OCI-LY7 (cell line): ENCODE measurements at places on chromosomes 3 and 15. TPM values are rescaled to one million over a fixed set of nuclear protein-coding genes. Genes with fewer than 3 reads are reported as not detected.

DNA sequence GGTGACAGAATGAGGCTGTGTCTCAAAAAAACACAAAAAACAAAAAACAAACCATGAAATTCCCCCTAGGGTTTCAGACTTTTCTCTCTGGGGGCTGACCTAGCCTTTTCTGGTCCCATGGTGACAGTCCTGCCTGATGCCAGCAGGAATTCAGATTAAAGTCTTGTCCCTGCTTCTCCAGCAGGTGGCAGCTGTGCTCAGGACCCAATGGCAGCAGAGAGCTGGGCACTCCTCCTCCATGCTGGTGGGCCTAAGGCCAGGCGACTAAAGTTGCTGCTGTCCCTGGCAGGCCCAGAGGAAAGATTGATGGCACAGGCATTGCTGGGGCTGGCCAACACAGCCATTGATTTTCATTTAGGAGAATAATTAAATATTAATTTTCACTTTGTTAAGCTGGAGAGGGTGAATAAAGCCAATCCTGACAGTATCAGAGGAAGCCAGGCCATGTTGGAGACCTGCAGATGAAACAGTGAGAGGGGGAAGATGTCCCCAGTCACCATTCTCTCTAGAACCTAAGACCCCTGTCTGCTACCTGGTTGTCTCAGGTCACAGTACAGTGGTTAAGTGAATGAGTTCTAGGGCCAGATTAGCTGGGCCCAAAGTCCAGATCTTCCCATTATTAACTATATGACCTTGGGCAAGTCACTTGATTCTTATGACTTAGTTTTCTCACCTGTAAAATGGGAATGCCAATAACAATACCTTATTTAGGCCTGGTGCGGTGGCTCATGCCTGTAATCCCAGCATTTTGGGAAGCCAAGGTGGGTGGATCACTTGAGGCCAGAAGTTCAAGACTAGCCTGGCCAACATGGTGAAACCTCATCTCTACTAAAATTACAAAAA is 7.1 kb downstream of the CELF6 start:
- peak; percentile 69 for DNase-seq

The GPR87 gene
- total RNA-seq = not detected in 2 replicates

- DNase-seq = no peak
Measured at GRCh38 chr3:145170121-145170520, 990.9 kb downstream of the PLOD2 start.

- DNase-seq = no peak
Measured at GRCh38 chr3:37240170-37240945, 66.0 kb upstream of the LRRFIP2 start.

DNA sequence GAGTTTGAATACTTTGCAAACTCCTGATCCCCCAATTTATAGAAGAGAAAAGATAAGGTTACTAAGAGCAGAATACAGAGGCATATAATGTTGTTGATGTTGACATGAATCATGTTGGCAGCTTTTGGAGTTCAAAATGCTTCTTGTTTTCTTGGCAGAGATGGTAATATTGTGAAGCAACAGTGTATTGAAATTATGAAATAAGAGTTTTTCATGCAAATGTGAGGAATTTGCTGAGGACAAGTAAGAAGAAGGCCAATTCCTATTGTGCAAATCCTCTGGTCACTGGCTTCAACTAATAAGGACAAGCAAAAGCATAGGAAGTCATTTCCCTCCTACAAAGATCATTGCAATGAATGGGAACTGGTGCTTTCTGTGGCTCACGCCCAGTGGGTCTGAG is 126.9 kb upstream of the CHL1 start:
- DNase-seq = no peak

- no peak for DNase-seq
Measured at GRCh38 chr3:194994551-194994981, 276.4 kb downstream of the XXYLT1 start.

The KY gene
- not detected in 2 replicates for total RNA-seq

DNA sequence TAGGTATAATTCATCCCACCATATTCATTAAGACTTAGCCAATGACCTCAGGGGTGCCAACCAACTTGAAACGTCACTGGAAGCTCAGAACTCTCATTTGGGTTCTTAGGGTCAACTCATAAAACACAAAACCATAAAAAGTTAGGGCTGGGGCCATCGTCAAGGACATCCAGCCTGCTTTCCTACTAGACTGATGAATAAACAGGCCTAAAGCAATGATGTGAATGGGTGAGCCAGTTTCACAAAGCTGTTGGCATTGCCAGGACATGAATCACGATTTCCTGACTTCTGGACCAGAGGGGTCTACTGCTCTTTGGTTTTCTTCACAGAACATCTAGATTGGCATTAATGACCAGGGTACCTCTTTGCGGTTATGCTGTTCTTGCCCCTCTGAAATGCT is 64.7 kb downstream of the EOMES start:
- DNase-seq = no peak

The STAB1 gene
- not detected in 2 replicates for total RNA-seq

The MUC20 gene
- 0.40 and 0.72 TPM in 2 replicates for total RNA-seq

DNA sequence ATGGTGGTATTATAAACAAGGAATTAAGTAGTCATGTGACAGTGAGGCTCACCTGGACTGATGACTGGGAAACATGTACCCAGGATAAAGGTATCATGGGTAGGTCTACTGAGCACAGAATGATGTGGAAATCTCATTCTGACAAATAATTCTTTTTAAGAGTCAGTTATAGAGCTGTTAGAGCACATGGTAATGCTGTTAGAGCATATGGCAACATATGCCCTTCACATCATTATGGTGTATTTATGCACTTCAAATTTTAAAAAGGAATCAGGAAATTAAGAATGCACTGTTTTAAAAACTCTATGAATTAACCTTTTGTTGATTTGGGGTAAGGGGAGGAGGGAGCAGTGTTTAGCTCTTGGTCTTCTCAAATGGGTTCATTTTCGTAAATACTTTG is 1.7 kb downstream of the SLC6A20 start:
- no peak for DNase-seq

DNA sequence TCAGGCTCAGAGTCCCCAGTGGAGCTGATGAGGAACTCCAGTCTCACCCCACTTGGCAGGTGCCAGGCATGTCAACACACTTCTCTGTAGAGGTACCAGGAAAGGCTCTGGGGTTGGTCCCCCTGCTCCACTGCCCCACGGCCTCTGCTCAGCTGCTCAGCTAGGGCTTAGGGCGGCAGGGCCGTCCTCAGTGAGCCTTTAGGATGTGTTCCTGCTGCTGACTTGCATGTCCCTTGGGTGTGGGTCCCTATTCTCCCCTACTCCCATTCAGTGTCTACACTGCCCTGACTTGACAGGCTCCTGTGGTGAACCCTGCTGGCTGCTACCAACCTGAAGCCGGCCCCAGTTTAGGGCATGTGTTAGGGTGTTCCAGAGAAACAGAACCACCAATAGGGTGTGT is 17.9 kb upstream of the POLG start:
- no peak for DNase-seq

DNA sequence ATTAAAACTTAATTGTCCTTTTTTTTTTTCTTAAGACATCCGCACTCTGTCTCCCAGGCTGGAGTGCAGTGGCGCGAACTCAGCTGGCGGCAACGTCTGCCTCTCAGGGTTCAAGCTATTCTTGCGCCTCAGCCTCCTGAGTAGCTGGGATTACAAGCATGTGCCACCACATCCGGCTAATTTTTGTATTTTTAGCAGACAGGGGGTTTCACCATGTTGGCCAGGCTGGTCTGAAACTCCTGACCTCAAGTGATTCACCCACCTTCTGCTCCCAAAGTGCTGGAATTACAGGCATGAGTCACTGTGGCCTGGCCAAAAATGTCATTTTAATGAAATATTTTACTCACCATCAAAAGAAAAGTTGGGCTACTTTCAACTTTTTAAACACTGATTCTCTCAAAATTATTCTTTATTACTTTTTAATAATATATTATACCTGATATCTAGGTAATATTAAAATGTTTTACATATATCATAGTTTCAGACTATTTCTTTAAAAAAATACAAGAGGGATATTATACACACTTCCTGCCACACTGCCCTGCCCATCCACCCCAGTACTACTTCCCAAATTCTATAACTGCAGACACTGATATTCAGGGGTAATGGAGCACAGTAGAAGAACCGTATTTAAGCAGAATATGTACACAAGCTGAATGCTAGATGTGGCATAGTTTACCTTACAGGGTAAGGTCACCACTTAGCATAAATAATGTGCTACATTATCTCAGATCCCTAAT is 723.9 kb upstream of the ZNF385D start:
- no peak for DNase-seq

- no peak for DNase-seq
Measured at GRCh38 chr3:138254216-138254615, 67.1 kb downstream of the ARMC8 start.

- DNase-seq = no peak
Measured at GRCh38 chr3:45782381-45782780, 14.0 kb downstream of the SLC6A20 start.

The CADPS gene
- 68.6 and 79.5 TPM in 2 replicates for total RNA-seq

The MYL3 gene
- not detected in 2 replicates for total RNA-seq

The RAMAC gene
- total RNA-seq = 23.4 and 24.0 TPM in 2 replicates

- no peak for DNase-seq
Measured at GRCh38 chr15:79643393-79643792, 211.3 kb downstream of the MINAR1 start.

DNA sequence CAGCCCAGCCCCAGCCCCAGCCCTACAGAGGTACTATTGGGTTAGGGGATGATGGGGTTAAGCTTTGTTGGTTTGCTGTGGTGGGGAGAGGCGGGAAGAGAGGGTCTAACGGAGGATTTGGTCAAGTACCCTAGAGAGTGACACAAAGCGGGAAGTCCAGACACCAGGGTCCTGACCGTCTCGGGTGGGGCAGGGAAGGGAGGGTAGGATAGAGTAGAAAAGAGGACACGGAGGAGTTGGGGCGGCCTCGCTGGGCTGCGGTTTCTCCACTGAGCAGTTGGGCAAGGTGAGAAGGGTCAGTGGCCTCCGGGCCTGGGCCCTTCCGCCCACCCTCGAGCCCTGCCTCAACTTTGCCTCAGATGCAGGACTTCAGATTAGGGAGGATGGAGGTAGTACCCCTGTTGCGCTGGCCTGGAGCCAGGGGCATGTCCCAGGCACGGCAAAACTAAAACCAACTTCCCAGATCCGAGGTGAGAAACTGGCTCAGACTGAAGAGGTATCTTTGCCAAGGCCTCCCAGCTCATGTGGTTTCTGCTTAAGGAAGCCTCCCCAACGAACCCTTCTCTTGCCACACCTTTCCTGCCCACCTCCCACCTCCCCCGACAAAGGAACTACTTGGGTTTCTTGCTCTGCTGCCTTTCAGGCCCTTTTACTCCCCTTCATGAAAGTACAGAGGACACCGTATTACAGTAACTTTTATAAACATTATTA is 551 bp downstream of the PML start:
- DNase-seq = peak; percentile 27

- no peak for DNase-seq
Measured at GRCh38 chr3:14462738-14463137, 60.3 kb downstream of the SLC6A6 start.

DNA sequence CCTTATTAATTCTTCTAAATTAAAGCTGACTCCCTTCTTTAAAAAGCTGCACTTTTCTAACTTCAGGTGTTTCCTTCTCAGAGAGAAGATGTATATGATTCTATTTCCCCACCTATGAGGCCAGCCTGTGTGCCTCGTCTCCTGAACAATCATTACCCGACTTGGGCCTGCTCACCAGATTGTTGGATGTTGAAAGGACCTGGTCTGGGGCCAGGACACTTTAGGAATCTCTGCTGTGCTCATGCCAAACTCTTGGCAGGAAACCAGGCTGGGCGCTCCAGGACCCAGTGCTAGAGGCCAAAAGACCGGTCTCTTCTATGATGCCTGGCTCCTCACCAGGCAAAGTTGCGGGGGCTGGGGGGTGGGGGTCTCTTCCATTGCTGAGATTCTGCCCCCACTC is 16.9 kb upstream of the LRRC31 start:
- DNase-seq = no peak
